ENCODE measurements at places on chromosomes 3 and 15.

- DNase-seq = no peak
Measured at GRCh38 chr15:101242999-101243336, 8.9 kb downstream of the CHSY1 start.

DNA sequence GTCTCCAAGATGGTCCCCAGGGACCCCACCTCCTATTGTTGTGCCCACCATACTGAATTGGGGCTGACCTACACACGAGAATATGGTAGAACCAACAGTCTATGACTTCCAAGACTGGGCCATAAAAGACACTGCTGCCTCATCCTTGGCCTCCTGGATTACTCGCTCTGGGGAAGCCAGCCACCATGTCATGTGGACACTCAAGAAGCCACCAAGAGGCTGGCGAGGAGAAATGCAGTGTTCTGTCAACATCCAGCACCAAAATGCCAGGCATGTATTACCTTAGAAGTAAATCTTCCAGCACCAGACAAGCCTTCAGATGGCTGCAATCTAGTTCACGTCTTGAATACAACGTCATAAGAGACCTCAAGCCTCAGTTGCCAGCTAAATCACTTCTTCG lies 17.1 kb upstream of the TPM1 start:
- DNase-seq = no peak

DNA sequence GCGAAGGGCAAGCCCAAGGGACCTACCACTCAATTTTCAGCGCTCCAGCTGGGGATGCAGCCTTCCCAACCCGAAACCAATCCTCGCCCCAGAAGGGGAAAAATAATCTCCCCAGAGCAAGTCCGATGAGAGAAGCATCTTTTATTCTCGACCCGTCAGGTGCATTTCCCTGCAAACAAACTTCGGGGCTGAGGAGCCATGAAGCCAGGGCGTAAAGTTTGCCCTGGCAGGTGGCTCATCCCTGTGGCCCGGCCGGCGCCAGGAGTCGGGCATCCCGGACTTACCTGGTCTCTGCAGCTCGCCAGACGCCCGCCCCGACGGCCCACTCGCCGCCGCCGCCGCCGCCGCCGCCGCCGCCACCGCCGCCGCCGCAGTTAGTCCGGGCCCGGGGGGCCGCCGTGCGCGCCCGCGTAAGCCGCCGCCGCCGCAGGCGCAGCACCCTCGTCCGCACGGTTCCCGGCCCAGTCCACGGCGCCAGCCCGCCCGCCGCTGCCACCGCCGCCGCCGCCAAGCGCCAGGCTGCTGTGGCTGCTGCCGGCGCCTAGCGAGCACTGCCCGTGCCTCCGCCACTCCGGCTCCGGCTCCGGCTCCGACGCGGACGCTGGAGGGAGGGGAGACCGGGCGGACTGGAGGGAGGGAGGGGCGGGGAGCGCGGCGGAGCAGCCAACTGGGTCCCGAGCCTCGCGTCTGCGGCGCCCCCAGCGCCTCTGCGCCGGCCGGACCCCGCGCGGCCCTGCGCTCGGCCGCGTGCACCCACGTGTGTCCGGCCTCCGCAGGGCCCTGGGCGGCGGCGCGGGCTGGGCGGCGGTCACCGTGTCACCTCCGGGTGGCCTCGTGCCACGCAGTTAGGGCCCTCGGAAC lies at the start of gene CNTN3:
TSS of gene CNTN3 (minus strand) at position 553 of the 861 bp plus-strand sequence. CDS start 93,547 bp downstream, outside the sequence.
- peak; percentile 50 for DNase-seq

DNA sequence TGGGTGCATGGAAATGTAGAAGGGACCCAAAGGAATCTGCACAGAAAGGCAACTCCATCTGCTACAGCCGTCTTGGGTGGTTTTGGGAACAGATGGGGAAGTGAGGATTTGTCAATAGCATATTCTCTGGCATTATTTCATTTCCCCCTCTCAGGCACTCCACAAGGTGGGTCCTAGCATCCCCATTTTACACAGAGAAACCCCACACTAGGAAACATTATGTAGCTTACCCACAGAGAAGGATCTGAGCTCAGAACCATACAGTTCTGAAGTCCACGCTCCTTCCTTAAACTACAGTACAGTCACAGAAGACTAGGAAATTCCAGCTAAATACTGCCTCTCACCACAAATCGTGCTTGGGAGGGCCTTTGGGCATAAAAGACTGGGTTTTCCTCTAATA lies 61.2 kb upstream of the CTNNB1 start:
- no peak for DNase-seq

DNA sequence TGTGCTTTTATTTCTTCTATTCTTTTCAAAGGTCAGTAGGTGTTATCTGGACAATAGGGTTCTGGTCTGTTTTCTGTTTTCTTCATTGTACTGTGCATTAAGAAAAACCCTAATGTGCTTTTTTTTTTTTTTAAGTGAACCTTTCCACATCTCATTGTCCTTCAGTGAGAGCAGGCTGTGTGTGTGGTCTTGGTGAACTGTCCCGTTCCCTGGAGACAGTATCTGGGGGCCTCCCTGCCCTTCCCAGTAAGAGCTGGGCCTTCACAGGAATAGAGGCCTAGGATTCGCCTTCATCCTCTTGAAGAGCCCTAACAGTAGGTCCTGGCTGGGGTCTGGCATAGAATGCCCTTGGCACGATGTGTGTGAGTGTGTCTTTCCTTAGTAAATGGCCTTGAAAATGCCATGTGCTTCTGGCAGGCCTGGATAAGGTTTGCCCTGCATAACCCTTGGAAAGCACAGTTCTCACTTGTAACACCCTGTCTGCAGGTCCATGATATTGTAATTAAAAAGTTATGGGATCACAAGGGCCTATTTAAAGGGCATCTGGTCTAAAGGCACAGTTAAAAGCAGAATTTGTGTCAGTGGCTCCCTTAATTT lies 81.2 kb downstream of the IGF1R start:
- no peak for DNase-seq

- DNase-seq = no peak
Measured at GRCh38 chr15:73617913-73618312, 15.3 kb downstream of the NPTN start.

GRCh38 chr3:143700431-143700975 lies 147.8 kb downstream of the SLC9A9 start:
- DNase-seq = no peak

DNA sequence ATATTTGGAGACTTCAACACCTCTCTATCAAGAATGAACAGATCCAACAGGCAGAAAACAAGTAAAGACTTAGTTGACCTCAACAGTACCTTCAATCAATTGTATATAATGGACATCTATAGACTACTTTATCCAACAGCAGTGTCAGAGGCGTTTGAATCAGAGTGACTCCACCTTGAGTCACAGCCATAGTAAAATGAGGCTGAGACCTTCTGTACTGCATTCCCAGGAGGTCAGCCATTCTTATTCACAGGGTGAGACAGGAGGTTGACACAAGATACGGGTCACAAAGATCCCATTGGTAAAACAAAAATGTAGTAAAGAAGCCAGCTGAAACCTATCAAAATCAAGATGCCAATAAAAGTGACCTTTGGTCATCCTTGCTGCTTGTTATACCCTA lies 299.8 kb downstream of the CNTN3 start:
- no peak for DNase-seq

DNA sequence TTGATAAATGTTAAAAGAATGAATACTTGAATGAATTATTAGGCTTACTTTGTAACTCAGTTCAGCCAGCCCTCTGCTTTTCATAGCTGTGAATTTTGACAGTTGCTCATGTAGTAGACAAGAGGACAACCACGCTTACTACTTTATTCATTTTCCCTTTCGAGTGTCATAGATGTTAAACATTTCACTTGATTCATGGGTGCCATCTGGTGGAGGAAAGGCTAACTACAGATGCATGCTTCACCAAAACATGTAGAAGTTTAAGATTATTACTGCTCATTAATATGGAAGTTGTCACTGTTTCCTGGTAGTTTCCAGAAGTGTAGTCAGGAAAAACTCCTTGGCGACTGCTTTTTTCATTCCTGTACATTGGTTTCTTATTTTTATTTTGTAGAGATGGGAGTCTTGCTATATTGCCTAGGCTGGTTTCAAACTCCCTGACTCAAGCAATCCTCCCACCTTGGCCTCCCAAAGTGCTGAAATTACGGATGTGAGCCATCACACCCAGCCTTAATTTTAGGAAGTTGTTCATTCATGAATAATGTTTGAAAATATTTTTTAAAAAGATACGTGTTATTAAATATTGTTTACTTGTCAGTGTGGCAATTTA lies 163.2 kb downstream of the B3GALNT1 start:
- DNase-seq = peak; percentile 83

- no peak for DNase-seq
Measured at GRCh38 chr3:123105201-123106189, 38.7 kb downstream of the PDIA5 start.

- DNase-seq = no peak
Measured at GRCh38 chr15:94290730-94291129, 59.4 kb downstream of the MCTP2 start.

DNA sequence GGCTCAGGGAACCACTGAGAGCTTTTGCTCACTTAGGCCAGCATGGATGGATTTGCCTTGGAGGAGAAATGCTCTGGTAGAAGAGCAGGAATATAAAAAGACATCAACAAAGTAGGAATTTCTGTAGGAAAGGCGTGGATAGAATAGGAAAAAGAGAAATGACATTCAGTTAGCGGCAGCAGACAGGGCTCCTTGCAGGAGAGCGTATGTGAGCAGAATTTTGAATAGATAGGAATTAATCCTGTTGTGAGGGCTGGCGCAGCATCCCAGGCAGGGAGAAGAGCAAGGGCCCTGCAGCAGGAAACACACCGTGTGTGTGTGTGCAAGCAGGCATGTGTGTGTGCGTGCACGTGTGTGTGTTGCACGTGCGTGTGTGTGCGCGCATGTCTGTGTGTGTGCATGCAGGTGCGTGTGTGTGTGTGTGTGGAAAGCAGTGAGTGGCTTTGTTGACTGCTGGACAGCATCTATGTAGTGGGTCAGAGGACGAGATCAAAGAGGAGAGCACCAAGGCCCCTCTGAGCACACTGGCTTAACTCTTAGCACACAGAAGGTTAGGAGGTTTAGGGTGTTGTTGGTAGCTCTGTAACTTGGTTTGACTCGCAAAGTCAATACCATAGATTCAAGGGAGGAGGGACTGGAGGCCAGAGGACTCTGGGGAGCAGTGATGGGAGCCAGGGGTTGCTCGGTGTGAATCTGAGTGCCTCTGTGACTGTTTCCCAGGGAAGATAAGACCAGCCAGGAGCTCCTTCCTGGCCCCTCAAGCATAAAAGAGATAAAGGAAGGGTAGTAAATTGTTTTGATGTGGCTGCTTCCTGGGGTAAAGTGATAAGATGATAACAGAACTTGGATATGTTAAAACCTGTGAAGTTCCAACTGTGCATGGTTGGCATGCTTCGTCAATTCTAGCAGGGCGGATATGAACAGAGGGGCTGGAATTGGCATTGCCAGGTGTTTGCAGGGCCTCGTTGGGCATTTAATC lies 639.5 kb downstream of the NR2F2 start:
- DNase-seq = no peak

- DNase-seq = no peak
Measured at GRCh38 chr3:74021449-74021848, 396.7 kb upstream of the PDZRN3 start.

DNA sequence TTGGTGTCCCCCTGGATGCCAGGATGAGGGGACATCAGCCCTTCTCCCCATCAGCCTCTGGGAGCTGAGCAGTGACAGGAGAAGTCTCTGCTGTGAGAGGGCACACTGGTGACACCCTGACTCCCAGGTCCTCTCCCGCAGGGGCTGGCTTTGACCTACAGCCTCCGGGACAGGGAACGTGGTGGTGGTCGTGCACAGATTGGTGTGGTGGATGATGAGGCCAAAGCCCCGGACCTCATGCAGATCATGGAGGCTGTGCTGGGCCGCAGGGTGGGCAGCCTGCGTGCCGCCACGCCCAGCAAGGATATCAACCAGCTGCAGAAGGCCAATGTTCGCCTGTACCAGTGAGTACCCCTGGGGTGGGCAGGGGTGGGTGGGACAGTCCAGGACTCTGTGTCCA lies 6.8 kb downstream of the VILL start:
- no peak for DNase-seq

All from muscle of arm (tissue), 14 donors.